ENCODE measurements at places on chromosomes 4 and X.

- DNase-seq = peak; percentile 8
These were observed 91.5 kb downstream of the GEMIN8 start for GRCh38 chrX:13938051-13938828.

DNA sequence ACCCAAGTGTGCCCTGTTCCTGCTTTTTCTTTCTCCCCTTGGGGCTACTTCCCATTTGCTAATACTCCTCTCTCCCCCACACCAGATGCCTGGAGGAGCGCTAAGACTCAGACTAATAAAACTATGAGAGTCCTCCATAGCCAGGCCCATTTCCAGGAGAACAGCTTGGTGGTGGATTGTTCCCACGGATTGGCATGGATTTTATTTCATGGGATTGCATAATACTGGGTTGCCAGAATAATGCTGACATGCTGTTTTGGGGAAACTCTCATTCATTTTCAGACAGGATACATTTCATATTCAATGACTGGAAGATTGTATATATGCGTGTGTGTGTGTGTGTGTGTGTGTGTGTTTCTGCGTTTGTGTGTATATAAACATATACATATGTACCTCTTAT lies 447.5 kb upstream of the PITX2 start:
- no peak for DNase-seq

GRCh38 chr4:168208957-168209614 lies 109.5 kb downstream of the DDX60 start:
- DNase-seq = no peak

DNA sequence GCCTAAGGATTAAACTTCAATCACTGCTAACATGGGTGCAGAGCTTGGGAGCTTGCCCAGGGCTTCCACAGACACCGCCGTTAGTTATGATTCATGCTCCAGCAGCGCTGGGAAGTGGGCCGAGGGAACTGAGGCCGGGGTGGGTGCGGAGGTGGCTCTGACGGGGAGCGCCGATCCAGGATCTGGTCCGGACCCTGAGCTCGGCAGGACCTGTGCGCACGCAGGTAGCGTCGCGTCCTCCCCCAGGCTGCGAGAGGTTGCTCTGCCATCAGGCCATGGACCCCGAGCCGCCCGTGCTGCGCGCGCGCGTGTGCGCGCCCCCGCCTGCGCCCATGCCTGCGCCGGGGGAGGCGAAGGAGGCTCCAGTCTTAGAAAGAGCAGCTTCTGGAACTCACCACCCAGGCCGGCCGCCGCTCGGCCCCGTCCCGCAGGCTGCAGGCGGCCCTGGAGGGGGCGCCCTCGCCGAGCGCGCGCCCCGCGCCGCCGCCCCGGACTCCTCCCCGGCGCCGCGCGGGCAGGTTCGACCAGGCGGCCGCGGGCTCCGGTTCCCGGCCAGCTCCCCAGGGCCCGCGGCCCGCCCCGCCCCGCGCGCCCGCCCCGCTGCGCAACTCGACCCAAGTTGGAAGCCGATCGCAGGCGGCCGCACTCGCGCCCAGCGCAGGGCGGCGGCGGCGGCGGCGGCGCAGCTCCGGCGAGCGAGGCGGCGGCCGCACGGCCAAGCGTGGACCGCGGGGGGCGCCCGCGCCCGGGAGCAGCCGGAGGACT lies 732 bp upstream of the ADRA2C start:
- DNase-seq = no peak

DNA sequence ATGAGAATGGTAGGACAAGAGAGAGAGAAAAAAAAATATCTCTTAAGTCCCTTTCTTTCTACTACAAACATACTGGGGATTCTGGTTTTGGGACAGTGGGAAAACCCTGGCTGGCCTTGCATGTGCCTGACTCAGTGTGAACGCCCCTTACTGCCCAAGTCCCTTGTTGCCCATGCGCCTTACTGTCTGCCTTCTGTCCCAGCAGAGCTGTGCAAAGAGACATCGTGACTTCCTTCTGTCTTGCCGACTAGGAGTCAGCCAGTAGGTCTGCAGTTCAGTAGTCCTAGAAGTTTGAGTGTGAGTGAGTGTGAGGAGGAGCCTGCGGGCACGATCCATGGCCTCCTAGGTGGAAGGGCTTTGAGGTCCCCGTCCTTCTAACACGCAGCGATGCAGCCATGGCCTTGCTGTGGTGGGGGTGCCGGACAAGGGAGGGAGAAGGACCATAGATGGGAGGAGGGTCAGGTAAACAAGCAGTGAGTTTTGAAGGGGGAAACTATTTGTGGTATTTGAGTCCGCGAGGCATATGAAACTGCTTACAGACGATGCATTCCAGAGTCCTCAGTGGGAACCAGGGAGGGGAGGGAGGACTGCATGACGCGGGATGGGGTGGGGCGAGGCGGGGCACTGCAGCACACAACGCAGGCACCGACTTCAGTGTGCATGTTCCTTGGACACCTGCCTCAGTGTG lies at the start of gene XAGE2:
XAGE2 (plus strand) TSS at position 654 of the 688 bp plus-strand sequence. CDS start 994 bp downstream, outside the sequence.
- DNase-seq = no peak

DNA sequence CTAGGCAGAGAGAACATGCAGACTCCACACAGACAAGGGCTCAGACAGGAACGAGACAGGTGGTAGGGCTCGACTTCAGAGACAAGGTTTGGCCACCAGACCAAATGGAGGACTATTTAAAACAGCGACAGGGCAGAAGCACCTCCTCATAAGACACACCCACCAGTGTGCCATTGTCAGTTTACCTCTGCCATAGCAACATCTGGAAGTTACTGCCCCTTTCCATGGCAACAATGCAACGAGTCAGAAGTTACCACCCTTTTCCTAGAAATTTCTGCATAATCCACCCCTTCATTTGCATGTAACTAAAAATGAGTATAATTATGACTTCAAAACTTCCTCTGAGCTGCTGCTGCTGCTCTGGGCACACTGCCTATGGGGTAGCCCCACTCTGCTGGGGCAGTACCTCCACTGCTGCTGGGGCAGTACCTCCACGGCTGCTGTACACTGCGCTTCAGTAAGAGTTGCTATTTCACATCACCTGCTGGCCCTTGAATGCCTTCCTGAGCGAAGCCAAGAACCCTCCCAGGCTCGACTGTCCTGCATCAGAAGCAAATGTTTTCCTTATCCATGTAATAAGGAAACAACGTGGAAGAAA lies 2222.3 kb upstream of the AGA start:
- no peak for DNase-seq

Data from NCI-H748 treated with DMSO at 0.1 percent for 48 hours (cell line).